Mammary epithelial cell (primary cell): ENCODE measurements at places on chromosomes 13 and 19.

- DNase-seq = no peak
Measured at GRCh38 chr13:111901267-111901915, 165.6 kb upstream of the SOX1 start.

DNA sequence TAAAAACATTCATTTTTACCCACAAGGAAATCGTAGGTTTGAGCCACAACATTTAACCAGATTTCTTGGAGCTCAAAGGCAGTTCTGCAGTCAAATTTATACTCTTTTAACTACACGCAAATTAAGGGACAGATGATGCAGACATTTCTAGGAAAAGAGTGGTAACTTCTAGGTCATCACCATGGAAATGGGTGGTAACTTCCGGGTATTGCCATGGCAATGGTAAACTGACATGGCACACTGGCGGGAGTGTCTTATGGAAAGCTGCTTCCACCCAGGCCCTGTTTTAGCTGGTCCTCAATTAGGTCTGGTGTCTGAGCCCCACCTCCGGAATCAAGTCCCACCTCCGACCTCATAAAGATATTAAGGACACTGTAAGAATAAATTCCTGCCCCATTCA lies 10.4 kb upstream of the LYPD5 start:
- DNase-seq = no peak

GRCh38 chr13:78632996-78633395 lies 26.0 kb downstream of the OBI1 start:
- DNase-seq = no peak

GRCh38 chr19:35533822-35534392 lies 651 bp downstream of the GAPDHS start:
- DNase-seq = no peak

- DNase-seq = no peak
Measured at GRCh38 chr19:44697670-44698034, 1.3 kb upstream of the CEACAM16 start.

DNA sequence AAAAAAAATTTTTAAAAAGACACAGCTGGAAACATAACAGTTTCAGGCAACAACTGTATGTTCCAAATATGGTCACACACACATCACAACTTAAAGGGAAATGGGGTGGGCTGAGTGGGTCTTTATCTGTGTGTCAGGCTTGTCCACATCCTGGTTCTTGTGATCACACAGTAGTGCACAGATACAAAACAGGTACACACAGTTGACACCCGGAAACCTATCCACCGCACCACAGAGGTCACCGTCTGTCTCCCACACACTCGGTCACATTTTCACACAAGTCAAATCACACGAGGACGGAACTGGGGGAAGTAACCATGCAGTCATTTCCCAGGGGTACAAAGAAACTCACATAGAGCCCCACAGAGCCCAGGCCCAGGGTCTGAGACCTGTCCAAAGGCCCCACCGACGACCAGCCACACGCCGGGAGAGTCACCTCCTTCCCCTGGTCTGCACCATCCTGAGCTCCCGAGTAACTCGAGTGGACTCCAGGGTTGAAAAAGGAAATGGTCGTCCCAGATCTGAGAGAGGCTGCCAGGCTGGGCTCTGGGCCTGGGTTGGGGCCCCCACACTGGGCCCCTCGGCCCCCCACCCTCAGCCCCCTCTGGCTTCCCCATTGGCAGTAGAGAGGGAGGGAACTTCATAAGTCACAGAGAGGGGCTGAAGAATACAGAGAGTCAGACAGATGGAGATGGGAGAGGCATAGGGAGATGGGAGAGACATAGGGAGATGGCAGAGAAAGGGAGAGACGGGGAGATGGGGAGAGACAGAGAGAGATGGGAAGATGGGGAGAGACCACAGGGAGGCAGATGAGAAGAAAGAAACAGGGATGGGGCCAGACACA lies 1.3 kb upstream of the PPAN start:
- DNase-seq = no peak

- DNase-seq = no peak
Measured at GRCh38 chr19:17081672-17082630, 6.4 kb downstream of the MYO9B start.

GRCh38 chr19:42066075-42066754 lies 3.8 kb downstream of the GRIK5 start:
- no peak for DNase-seq

GRCh38 chr19:32200312-32201038 lies 144.9 kb upstream of the ZNF507 start:
- no peak for DNase-seq

DNA sequence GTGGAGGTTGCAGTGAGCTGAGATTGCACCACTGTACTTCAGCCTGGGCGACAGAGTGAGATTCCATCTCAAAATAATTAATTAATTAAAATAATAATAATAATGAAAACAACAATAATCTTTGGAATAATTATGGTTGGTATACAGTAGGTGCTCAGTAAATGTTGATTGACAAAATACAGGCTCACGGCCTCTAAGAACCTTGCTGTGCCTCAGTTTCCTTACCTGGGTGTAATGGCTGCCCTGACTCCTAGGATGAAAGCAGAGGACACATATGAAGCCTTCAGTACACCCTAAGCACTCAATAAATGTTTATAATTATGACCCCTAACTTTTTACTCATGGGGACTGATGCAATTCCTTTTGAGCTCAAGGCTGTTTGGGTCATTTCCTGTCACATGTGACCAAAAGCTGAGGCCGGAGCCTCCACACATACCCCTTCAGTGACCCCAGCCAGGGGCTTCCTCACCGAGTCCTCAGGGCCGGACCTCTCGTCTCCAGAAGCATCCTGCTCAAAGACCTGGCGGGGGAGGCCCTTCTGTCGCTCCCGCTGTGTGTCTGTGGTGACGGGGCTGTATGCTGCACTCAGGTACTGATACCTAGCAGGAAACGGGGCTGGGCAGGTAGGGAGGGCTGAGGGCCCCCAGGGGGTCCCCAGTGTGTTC lies 10.5 kb downstream of the DOCK6 start:
- DNase-seq = no peak

DNA sequence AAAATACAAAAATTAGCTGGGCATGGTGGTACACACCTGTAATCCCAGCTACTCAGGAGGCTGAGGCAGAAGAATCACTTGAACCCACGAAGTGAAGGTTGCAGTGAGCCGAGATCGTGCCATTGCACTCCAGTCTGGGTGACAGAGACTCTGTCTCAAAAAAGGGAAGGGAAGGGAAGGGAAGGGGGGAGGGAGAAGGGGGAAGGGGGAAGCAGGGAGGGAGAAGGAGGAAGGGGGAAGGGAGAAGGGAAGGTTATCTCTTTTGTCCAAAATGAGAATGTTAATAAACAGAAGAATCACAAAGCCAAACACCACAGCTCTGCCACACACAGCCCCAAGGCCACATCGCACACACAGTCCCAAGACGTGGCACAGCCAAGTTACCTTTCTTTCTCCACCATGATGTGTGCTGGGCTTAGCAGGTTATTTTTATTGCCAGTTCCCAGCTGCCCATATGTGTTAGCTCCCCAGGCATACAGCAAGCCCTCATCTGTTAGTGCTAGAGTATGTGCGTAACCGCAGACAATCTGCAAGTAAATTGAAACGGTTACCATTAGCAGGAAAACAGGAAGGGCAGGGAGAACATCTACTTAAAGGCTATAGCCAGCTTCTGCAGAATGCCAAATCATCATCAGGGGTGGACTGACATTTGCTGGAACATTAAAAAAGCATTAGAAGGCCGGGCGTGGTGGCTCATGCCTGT lies 34.3 kb downstream of the RCBTB1 start:
- DNase-seq = no peak

DNA sequence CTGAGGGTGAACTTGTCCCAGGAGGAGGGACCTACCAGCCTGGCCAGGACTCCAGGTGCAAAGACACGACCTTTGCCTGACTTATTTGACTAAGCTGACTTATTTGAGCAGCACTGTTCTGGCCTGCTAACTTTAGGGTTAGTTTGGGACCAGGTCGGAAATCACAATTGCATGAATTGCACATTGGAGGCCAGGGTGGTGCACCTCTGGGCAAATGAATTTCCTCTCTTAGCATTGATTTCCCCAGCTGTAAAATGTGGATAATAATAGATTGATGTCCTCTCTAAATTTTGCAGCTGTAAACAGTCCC lies 1.4 kb upstream of the BST2 start:
- DNase-seq = no peak

- DNase-seq = no peak
Measured at GRCh38 chr13:24203811-24204210, 43.3 kb downstream of the SPATA13 start.

- no peak for DNase-seq
Measured at GRCh38 chr19:47417107-47417745, 2.1 kb downstream of the MEIS3 start.

- no peak for DNase-seq
Measured at GRCh38 chr13:91491980-91492379, 93.6 kb downstream of the GPC5 start.

DNA sequence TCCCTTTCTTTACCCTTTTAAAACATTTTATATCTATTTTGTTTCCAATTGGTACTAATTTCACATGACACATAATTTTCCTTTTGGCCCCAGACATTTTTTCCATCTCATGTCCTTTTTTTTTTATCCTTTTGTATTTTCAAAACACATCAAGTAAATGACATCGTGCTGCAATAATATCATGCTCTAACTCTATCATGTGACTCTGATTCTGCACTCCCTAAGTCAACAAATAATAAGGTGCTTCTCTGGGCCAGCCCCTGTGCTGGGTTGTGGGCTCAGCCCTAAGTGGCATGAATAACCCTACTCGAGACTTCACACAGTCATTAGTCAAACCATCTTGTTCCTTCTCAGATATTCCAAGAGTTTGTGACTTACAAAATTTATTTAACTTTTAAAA lies 21.7 kb downstream of the NALCN start:
- DNase-seq = no peak

GRCh38 chr19:18669883-18670282 lies 13.6 kb upstream of the CRTC1 start:
- no peak for DNase-seq

- DNase-seq = no peak
Measured at GRCh38 chr13:50141375-50141975, 126.2 kb downstream of the KCNRG start.

DNA sequence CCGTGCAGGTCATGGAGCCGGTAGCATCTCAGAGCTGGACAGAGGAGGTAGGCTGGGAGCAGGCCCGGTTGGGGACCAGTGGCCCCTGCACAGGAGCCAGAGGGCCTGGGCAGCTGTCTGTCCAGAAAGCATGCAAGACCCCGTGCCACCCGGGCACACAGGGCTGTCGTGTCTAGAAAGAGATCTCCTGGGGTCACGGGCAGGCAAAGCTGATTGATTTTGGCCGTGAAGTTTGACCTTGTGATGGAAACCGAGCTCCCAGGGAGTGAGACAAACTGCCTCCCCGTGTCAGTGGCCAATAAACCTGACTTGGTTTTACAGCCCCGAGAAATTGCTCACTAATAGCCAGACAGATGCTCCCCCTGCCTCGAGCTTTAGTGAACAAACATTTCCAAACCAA lies 98.8 kb downstream of the KDM4B start:
- no peak for DNase-seq

- no peak for DNase-seq
Measured at GRCh38 chr19:50322234-50322633, 6.9 kb downstream of the KCNC3 start.

- no peak for DNase-seq
Measured at GRCh38 chr13:28705461-28706083, 13.2 kb downstream of the SLC46A3 start.

DNA sequence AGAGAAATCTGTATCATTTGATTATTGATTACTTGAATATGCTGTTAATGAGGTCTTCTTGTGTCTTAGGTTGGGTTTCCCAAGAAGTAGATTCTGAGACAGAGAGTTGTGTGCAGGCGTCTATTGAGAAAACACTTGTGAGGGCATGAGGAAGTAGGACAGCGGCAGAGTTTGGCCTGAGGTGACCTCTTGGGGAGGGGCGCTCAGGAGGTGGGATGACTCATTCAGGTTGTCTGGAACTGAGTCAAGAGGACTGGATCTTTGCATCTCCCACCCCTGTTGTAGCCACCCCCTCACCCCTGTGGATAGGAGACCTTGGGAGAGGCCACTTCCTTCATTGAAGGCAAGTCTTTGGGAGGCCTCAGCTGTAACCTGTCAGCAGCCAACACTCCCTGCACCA lies 35.2 kb upstream of the WDFY2 start:
- DNase-seq = no peak

GRCh38 chr13:50106559-50106958 lies 91.3 kb downstream of the KCNRG start:
- no peak for DNase-seq

- DNase-seq = no peak
Measured at GRCh38 chr19:51458899-51459505, 748 bp upstream of the SIGLEC8 start.

- no peak for DNase-seq
Measured at GRCh38 chr13:46665633-46666482, 112.9 kb downstream of the LRCH1 start.

DNA sequence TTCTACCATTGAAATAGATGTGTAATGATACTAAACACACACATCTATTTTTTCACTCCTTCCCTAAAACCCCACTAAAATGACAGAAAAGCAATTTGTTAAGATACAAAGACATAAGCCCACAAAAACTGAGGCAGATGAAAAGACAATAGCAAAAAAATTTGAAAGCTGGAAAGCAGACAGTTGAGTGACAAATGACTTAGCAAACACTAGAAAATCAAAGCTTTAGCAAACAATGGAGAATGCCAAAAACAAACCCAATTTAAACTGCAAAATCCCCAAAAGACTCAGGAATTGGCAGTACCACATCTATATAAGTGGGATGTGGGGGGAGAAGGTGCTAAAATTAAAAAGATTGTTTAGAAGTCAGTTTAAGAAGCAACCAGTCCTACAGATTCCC lies 9.5 kb downstream of the TSC22D1 start:
- no peak for DNase-seq

DNA sequence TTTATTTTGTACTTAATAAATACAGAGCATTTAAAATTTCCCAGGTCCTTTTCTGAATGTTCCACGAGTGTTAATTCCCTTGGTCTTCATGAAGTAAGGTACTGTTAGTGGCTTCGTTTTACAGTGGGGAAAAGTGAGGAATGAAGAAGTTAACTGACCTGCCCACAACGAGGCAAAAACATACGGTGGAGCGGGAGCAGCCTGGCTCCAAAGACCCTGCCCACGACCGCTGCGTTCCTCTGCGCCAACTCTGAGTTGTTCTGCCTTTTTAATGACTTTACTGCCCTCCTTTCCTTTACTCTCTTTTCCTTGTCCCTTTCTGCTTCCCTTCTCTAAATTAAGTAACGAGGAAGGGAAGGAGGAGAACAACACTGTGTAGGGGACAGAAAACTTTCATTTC lies 392.9 kb downstream of the PCDH9 start:
- no peak for DNase-seq
